ENCODE measurements at places on chromosomes 6 and 20. TPM values are rescaled to one million over a fixed set of nuclear protein-coding genes. Genes with fewer than 3 reads are reported as not detected.

GRCh38 chr6:134452906-134453305 lies 135.0 kb upstream of the SGK1 start:
- DNase-seq = no peak

DNA sequence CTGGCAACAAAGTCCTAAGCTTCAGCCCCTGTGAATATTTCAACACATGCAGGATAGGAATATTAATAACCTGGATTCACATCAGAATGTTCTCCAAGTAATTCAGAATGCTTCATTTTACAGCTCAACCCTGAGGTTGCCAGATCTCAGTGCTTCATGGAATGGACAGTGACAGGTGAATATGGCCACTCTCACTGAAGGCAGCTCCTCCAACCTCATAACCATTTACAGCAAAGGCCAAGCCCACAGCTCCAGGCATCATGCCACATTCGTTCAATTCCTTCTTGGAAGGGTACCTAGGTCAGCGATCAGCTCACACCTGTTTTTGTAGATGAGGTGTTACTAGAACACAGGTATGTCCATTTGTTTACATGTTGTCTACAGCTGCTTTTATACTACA lies 17.1 kb downstream of the CLIC5 start:
- no peak for DNase-seq

Gene RAD21L1
- not detected for total RNA-seq

- DNase-seq = peak; percentile 66
Measured at GRCh38 chr6:166143011-166143410, 24.6 kb downstream of the TBXT start.

Gene LY6G5C
- 5.2 TPM for total RNA-seq

DNA sequence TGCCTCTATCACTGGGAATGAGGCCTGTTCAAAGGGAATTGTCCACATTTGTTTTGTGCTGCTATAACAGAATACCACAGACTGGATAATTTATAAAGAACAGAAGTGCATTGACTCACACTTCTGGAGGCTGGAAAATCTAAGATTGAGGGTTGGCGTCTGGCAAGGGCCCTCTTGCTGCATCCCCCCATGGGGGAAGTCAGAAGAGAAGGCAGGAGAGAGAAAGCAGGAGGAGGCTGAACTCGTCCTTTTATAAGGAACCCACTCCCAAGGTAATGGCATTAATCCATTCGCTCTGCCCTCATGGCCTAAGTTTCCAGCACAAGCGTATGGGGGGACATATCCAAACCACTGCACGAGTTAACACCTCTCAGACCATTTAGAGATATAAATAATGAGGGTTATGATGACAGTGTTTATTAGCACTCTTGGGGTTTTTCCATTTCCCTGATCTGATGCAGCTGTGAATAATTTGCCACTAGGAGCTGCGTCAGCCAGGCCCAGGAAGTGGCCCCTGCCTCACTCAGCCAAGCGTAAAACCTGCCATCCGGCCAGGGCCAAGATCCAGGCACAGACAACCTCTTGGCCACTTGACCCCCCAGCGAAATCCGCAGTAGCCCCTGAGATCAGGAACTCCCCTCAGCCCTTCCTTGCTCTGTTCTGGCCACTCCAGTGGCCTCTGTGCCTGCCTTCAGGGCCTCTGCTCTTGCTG lies 14.2 kb upstream of the SLCO4A1 start:
- DNase-seq = no peak

Gene SMIM26
- total RNA-seq = 65.2 TPM

DNA sequence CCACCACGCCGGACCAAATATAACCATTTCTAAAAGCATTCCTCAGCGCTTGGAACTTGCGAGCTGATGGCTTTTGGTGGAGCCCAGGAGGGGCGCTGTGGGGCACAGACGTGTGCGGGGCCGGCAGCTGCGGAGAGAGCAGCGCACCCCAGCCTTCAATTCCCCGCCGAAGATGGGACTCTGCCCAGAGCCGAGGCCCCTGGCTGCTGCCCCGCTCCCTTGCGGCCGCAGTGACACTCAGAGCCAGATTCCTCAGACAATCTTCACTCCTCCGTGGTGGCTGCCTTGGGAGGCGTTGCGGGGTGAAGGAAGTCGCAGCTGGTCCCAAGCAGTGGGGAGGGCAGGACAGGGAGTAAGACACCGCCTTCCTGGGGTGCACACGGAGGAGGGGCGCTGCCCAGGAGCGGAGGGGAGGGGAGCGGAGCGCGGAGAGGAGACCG lies 87.7 kb downstream of the TMEM242 start:
- peak; percentile 67 for DNase-seq

DNA sequence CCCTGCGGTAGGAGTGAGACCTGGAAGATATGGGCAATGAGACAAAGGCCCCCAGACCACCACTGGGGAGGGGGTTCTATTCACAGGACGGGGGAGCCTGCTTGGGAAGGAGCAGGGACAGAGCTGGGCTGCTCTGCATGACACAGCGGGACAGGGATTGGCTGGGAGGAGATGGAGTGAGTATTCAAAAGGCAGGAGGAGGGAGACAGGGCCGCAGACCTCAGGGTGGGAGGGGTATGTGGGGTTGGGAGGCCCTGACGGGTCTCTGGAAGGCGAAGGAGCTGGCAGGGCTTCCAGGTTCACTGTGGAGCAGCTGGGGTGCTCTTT lies 60.8 kb upstream of the RPS6KA2 start:
- no peak for DNase-seq

- no peak for DNase-seq
Measured at GRCh38 chr6:99189823-99190721, 159.4 kb downstream of the FAXC start.

- DNase-seq = no peak
Measured at GRCh38 chr6:19515939-19516338, 321.2 kb upstream of the ID4 start.

DNA sequence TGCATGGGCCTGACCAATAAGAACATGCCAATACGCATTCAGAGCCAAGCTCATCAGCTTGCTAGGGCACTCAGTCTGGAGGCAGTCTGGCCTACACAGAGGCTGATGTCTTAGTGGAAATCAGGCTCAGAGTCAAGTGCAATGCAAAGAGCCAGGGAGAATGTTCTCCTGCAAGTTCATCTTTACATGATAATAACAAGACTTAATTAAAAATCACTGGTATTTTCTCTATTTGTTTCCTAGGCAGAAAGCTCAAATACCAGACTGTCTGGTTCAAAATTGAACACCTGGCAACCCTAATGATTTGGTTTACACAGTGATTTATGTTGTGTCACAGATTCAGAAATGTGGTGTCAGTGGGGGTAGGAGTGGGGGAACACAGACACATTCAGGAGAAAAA lies 689.3 kb upstream of the FLRT3 start:
- no peak for DNase-seq

- peak; percentile 80 for DNase-seq
Measured at GRCh38 chr20:45293041-45294002, 13.3 kb upstream of the RBPJL start.

DNA sequence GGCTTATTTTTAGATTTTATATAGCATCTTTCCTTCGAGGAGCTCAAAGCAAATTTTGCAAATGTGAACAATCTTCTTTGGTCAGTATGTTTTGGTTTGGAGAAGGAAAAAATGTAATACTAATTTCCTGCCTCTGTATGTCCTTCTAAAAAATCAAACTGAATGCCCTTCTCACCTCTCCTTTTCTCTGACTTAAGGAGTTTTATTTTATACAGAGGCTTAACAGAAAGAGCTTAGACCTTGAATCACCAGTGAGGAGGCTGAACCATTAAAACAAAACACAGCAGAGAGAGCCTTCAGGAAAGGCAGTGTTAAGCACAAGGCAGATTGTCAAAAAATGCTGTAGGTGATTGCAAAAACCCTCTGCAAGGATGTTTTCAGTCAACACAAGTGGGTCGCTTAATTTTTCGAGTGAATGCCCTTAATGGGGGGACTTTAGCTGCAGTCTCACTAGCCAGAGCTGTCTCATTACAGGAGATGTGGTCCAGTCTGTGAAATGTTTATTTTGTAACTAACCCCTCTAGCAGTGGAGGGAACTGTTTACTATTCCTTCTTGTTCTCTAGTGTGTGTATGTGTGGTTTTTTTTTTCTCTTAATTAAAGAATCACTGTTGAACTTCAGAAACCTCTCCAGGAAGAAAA lies 481.3 kb upstream of the CITED2 start:
- no peak for DNase-seq

Gene CDH4
- 3.5 TPM for total RNA-seq

- no peak for DNase-seq
Measured at GRCh38 chr6:109447878-109448555, 7.5 kb downstream of the SMPD2 start.

DNA sequence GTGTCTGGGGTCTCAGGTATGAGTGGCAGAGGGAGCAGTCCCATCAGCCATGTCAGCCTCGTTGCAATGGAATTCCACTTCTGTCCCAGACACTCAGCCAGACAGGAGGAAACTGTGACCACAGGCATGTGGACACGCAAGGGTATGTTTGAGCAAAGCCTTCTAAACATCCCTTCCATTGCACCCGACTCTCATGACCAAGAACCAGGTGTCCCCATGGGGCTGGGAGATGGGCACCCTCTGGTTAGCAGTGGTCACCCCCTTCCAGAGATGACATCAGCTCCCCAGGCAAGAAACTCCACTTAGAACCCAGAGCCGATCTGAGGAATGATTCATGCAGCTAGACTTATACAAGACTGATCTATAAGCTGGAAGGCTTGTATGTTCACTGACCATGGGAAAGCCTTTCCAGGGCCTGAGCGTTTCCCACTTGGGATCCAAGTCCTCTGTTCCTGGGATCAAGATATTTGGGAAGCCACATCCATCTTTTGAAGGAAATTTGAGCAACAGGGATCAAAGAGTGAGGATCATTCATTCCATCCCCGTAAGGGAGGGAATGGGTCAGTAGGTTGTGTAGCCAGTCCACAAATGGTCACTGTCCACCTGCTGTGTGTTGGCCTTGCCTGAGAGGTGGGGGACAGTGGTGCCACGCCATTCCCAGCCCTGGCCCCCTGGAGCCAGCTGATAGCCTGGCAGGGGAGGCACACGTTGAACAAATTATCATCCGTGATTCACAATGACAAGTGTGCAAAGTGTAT lies 3.9 kb upstream of the MRGBP start:
- no peak for DNase-seq

GRCh38 chr6:86331265-86331840 lies 606.0 kb upstream of the HTR1E start:
- no peak for DNase-seq

Gene PLCB4
- total RNA-seq = 27.2 TPM

- no peak for DNase-seq
Measured at GRCh38 chr6:79985128-79985527, 19.3 kb upstream of the TTK start.

DNA sequence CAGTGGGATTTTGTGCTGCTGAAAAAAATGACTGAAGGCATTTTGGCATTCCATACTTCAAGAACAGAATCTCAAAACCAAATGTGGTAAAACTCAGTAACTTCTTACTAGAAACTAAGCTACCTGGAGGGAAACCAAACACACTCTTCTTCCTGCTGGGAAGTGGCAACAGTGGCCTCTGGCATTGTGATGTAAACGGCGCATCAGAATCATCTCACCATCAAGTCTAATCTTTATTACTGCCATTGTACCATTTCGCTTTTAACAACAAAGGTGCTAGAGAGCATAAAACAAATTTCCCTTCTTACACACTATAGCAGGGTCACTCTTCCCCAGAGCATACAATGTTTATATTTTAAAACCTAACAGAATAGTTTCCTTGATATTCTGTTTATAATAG lies 101.6 kb upstream of the CEP162 start:
- DNase-seq = no peak

- DNase-seq = peak; percentile 40
Measured at GRCh38 chr20:44137266-44137801, 49.7 kb downstream of the JPH2 start.

- no peak for DNase-seq
Measured at GRCh38 chr20:24755411-24755922, 193.6 kb upstream of the CST7 start.

GRCh38 chr6:79669766-79670165 lies 38.6 kb downstream of the SH3BGRL2 start:
- DNase-seq = no peak

DNA sequence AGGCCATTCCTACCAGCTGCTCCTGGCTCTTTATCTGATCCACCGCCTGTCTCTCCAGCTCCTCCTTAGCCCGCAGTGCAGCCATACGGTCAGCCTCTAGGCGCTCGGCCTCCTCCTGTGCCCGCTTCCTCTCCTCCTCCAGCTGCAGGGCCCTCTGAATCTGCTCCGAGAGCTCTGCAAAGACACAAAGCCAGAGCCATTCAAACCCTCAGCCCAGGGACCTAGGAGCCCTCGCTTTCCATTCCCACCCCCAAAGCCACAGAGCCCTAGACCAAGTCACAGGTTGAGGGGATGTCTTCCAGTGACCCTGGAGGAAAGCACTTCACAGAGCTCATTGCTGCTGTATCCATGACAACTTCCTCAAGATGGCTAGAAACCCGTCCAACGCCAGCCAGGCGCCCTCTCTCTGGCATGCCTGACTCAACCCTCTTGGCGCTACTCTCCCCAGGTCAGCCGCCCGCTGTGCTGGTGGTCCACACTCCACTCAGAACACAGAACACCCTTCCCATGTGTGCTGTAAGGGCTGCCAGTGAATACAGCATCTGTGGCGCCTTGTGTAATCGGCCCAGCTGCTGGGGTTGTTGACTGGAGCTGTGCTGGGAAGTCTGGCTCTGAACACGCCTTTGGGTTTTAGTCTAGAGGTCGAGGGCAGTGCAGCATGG lies 49.3 kb downstream of the EZR start:
- no peak for DNase-seq

Gene PKIB
- total RNA-seq = 5.5 TPM

Gene PPP1R16B
- 4.1 TPM for total RNA-seq

GRCh38 chr6:46440141-46440540 lies 51.1 kb downstream of the RCAN2 start:
- DNase-seq = no peak

GRCh38 chr20:7346562-7346961 lies 579.1 kb downstream of the BMP2 start:
- no peak for DNase-seq

DNA sequence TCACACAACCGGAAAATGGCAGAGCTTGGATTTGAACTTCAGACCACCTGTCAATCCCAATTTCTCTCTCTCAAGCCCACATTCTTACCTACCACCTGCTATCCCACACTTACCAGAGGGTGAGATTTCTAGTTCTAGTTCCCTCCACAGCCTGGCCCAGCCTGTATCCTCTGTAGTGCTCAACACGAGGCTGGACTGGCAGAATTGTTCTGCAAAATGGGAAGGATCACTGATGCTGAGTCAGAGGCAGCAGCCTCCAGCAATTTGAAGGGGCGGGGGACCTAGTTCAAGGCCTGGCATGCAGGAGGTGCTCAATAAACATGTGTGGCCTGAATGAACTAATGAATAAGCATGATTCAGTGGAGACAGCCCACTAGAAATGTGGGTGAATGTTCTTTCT lies 53.6 kb upstream of the TTPAL start:
- no peak for DNase-seq

DNA sequence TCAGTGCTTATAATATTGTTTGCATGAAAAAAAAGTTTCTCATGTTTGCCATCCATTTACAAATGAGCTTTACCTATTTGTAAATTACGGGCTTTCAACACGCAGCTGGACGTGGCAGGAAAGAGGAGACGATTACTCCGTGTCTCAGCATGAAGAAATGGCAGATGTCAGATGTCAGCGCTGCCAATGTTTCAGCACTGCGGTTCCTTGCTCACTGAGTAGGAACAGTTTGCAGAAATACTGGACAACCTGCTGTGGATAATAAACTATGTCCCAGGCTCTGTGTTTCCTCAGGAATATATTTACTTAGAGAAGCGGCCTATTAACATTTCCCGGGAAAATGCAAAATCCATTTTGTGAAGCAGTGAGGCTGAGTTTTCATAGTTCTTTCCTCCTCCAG lies 22.7 kb downstream of the RAMACL start:
- DNase-seq = no peak

Gene GFOD1
- total RNA-seq = 17.4 TPM

Gene PDE10A
- total RNA-seq = 29.0 TPM
